ENCODE measurements at places on chromosomes 3 and 15.

DNA sequence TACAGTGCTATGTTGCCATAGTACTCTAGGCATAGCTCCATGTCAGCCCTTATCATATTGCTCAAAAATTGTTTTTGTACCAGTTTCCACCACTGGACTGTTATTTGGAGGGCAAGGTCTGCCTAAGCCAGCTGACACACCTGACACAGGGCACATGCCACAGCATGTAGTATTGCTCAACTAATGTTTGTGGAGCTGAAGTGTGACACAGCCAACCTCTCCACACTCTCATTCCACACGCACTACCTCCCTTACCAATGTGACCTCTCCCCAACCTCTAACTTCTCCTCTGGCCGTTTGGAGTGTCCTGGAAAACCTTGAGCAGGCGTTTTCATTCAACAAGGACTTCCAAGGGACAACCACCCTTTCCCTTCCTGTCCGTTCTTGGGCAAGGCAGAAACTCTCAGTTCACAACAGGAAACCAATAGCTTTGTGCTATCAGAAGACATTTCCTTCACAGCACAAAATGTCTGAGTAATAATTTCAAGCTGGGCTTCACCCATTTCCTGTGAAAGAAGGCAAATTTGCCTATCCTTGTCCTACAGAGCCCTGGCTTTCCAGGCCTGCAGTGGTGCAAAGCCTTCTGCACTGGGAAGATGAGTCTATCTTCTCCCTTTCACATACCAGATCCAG, 38.4 kb downstream of the TLNRD1 start:
- no peak for DNase-seq

DNA sequence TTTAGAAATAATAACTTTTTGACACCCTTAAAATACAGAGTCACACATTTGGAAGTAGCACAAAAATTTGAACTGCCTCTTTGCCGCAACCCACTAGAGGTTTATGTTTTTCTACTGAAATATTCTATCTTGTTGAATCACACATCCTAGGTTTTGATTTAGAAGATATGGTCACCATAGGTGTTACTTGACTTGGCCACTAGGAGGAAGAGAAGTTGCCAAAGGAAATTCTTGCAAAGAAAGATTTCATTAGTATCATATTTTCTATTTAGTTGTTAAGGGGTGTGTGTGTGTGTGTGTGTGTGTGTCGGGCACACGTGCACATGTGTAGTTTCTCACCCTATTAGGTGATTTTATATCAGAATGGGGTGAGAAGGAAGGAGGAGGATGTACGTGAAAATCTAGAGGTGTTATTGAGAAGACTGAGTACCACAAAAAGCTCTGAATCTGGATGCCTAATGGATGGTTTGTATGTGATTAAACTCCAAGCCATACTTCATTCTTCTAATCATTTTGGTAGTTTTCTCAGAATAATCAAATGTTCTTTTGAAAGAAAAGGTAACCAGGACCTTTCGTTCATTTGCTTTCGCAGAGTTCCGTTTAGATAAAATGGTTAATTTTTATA, 31.5 kb downstream of the ZFAND6 start:
- no peak for DNase-seq

- no peak for DNase-seq
Observed at GRCh38 chr15:25510146-25510545, 71.3 kb upstream of the UBE3A start.

GRCh38 chr3:33372218-33373081, 67.8 kb downstream of the UBP1 start:
- DNase-seq, result peak; percentile 36

DNA sequence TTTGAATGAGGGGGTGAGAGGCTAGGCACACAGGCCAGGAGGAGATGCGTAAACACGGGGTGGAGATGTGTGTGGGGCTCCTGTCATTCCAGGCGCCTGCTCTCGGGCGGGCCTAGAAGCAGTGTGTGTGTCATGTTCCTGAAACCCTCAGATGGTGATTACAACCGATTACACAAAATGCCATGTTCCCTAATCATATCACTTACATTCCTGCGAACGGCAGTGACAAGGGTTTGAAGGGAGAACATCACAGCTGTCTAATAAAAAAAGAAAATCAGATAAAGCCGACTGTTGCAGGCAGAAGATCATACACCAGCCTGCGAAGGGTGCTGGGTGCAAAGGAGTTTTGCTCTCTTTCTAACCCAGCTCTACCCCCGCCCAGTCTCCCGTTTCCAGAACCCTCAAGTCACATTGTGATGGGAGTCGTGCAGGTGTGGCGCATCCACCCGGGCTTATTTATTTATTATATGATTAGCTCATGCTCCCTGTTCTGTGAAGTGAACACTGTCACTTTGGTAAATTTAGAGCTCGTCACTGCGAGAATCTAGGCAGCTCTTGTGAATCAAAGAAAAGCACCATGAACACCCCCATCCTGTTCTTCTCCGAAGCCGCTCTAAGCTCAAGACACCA, 140.3 kb downstream of the NR2F2 start:
- DNase-seq, result no peak

DNA sequence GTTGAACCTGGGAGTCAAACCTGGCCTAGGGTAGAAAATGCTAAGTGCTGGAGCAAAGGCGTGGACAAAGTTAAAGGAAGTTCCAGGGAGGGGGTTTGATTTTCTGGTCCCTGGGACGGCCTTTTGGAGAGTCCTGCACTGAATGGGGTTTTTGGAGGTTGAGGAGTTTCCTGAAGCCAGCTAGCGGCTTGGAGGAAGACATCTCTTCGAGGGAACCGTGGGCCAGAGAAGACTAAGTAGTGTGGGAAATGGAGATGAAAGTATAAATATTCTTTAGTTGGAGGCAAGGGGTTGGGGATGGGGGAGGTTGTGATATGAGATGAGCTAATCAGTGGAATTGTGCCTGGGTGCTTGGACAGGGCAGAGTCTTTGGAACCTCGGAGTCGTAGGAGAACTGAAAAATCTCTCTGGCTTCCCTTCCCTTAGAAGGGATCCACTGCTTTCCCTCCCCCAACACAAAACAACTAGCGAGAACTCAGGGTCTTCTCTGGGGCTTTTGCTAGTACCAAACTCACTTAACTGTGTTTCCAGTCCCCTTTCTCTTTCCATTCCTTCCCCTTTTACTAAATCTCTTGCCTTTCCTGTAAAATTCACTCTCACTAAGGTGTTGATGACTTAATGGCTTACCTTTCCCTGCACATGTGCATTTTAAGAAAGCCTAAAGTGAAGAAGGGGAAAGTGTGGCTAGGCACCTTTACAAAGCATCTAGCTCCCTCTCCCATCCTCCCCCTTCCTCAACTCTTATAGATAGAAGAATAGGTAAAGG, 1.0 kb downstream of the LPP start:
- DNase-seq, result no peak

DNA sequence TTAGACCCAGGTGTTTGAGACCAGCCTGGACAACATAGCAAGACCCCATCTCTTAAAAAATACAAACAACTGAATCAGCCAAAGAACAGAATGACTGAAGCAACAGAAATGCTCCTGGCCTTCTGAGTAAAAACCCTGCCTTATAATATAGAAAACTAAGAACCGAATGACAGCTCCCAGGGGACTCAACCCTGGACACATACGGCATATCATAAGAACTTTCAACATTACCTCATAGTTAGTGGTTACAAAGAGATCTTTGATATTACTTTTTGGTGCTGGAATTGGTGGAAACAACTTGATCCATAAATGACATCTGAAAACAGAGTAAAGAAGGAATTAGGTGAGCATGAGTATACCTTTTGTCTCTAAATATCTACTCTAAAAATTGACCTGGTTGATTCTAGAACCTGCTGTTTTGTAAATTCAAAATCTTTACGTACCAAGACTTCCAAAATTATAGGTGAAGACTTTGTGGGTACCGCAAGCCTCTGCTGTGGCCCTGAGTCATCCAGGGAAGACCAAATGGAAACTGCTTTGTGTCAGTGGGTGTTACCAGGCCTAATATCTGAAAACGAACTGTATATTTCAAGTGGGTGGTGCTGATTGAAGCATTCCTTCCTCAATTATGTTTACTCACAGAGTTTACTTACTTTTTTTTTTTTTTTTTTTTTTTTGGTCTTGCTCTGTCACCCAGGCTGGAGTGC, 35.5 kb downstream of the IL5RA start:
- no peak for DNase-seq

DNA sequence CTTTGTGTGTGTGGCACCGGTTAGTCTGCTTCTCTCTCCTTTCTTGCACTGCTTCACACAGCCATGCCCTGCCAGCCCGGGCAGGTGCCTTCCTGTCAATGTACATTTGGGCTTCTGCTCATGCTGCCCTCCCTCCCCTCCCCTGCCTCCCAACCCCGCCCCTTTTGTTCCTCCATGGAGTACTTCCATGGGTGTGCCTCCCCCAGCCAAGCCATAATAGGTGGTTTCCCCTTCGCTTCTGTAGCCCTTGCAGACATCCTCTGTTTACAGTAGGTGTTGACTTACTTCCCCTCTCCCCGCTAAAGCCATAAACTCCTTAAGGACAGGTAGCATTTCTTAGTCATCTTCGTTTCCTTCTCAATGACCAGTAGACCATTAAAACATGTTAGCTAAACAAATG, 31.8 kb upstream of the CRTC3 start:
- no peak for DNase-seq

DNA sequence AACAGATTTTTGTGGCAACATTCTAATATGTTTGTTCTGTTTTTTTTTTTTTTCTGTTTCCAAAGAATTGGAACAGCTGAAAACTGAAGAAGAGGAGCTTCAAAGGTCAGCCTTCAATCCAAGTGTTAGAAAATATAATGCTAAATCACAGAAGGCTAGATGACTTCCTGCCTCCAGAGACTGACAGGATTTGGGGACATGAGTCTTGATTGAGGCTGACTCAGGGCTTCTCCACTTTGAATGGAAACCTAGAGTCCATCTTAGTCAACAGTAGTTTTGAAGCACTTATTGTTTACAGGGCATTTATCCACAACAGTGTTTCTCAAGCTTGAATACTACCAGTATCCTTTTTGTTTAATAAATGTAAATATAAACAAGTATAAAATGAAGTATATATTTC, 44.5 kb upstream of the RAD51 start:
- DNase-seq, result no peak

- DNase-seq, result no peak
Observed at GRCh38 chr3:3587647-3587972, 211.6 kb upstream of the LRRN1 start.

DNA sequence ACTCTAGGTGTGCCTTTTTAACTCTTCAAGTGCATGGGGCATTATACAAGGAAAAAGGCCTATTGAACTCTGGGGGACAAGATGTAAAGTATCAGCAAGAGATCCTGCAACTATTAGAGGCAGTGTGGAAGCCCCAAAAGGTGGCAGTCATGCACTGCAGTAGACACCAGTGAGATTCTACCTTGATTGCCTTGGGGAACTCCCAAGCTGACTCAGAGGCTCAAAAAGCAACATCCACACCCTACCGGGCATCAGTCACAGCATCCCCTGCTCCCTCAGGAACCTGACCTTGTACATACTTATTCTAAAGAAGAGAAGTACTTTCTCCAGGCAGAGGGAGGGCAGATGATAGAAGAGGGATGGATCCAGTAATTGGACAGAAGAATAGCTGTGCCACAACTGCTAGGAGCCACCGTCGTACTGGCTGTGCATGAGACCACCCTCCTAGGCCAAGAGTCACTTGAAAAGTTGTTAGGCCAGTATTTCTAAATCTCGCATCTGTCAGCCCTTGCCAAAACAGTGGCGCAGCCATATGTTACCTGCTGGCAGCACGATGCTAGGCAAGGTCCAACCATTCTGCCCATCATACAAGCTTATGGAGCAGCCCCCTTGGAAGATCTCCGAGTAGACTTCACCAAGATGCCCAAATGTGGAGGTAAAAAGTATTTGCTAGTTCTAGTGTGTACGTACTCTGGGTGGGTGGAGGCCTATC, 523.1 kb upstream of the FRG2C start:
- no peak for DNase-seq

DNA sequence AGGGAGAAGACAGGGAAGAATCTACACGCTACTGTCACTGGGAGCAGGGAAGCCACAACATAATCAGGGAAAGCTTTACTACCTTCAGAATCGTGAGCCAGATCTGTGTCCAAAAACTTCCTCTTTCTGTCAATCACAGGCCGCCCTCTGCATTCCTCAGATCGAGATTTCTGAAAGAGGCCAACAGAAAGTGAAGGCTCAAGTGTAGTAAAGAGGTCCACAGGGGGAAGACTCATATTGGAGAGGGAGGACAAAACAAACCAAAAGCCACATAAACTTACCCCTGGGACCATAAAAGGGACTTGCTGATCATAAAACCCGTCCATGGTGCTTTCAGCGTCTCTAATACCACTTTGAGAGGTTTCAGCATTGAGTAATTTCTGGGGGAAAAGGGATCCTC, 3.3 kb downstream of the ETV5 start:
- DNase-seq, result no peak

DNA sequence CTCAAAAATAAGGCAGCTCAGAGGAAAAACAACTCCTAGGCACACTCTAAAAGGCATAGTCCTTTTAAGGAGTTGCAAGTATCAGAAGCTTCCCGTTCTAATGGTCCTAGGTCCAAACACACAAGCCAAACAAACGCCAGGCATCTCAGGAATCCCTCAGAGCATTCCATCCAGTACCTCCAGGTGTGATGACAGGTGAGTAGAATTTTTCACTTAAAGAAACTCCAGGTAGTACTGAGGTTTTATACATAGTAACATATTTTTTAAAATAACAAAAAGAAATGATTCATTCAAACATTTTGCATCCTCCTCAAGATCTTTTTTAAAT, 1092.3 kb downstream of the TUSC7 start:
- no peak for DNase-seq

- DNase-seq, result no peak
Observed at GRCh38 chr3:80159990-80160506, 392.2 kb upstream of the ROBO1 start.

DNA sequence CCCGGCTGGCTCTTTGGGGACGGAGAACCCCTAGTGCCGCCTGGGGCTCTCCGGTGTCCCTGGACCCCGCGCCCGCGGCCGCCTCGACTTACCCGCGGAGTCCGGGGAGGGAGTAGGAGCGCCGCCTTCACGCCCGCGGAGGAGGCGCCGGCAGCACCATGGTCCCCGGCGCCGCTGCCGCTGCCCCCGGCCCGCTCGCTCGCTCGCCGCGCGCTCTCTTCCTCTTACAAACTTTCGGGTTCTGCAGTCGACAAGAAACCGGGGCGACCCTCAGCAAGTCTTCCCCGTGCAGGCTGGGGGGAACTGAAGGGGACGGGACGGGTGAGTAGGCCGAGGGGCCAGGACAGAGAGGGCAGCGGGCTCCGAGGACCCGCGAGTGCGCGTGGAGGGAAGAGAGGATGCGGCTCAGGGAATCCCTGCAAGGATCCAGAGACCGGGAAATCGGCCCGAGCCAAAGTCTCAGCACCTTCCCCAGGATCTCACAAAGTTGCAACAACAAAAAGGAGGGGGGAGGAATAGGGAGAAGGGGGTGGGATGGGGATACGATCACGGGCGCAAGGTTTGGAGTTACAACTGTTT, 2.0 kb downstream of the FOXP1 start:
- DNase-seq, result peak; percentile 11

- DNase-seq, result no peak
Observed at GRCh38 chr15:67446449-67446848, 74.5 kb upstream of the C15orf61 start.

- DNase-seq, result no peak
Observed at GRCh38 chr3:129033633-129034321, 26.8 kb upstream of the GP9 start.

DNA sequence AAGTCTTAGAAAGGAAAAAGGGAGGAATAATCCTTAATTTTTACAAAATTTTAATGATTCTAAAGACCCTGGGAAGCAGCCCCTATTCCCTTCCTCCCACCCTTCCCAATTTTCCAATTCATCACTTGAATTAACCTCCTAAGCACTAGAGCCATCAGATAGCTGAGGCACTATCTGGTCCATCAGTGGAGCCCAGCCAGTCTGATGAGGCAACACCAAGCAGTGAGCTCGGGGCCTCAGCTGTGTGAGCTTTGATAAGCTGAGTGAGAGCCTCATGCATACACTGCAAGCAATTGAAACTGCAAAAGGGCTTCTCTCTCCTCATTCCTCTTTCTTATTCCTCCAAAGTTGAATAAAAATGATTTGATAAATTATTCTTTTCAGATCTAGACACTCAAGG, 31.9 kb downstream of the TUSC7 start:
- DNase-seq, result no peak

All from WERI-Rb-1 (cell line).